ENCODE measurements at places on chromosomes 13 and 19.

GRCh38 chr19:32063601-32064000 is 281.8 kb upstream of the ZNF507 start:
- DNase-seq = no peak

- no peak for DNase-seq
Observed at GRCh38 chr19:21308773-21309172, 20.4 kb downstream of the ZNF708 start.

DNA sequence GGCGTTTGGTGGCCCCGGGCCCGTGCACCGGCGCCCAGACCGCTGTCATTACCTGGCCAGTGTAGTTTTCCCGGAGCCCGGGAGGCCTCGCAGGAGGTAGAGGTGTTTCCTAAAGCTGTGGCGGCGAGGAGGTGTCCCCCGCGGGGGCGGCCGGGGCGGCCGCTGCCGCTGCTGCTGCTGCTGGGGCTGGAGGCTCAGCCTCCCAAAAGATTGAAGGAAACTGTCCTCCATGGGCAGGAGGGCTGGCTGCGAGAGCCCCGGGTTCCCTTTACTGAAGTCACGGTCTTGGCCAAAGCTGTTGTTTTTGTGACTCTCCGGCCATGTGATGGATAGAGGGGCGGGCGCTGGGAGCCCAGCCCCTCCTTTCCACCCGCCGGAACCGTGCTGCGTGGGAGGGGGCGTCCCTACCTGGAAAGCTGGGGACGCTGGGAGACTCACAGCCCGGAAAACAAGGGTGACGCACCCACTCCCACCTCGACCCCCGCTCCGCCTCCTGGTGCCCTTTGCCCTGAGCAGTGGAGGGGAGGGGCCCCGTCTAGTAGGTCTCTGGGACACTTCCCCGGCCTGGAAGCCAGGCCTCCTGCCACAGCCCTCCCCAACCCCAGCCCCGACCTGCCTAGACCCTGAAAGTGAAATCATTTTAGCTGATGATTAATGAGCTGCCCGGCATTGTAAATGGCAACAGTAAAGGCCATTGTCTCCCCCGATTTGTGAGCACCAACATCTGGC is at the start of gene N4BP2L1:
Gene N4BP2L1 (minus strand): TSS at position 279 of the 729 bp plus-strand sequence. CDS start 48 bp downstream, at position 231.
- peak; percentile 43 for DNase-seq

- no peak for DNase-seq
Observed at GRCh38 chr13:100547791-100548201, 40.8 kb downstream of the GGACT start.

- DNase-seq = no peak
Observed at GRCh38 chr19:8208922-8209461, at the start of gene CERS4. Gene CERS4 (plus strand): TSS chr19:8209370. CDS start chr19:8251077, 41,707 bp downstream.

DNA sequence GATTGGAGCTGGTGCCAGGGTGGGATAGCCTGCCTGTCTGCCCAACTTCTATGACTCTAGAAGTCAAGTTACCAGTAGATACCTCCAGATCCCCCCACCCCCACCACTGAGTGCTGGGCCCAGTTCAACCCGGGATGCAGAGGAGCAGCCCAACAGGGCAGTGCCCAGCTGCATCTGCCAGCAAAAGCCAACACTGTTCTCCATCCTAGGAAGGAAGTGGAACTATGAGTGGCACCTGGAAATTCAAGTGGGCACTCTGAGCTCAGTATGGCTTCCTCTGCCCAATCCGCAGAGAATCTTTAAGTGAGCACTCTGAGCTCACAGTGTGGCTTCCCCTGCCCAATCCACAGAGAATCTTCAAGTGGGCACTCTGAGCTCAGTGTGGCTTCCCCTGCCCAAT is 14.2 kb downstream of the TUBGCP3 start:
- DNase-seq = no peak

DNA sequence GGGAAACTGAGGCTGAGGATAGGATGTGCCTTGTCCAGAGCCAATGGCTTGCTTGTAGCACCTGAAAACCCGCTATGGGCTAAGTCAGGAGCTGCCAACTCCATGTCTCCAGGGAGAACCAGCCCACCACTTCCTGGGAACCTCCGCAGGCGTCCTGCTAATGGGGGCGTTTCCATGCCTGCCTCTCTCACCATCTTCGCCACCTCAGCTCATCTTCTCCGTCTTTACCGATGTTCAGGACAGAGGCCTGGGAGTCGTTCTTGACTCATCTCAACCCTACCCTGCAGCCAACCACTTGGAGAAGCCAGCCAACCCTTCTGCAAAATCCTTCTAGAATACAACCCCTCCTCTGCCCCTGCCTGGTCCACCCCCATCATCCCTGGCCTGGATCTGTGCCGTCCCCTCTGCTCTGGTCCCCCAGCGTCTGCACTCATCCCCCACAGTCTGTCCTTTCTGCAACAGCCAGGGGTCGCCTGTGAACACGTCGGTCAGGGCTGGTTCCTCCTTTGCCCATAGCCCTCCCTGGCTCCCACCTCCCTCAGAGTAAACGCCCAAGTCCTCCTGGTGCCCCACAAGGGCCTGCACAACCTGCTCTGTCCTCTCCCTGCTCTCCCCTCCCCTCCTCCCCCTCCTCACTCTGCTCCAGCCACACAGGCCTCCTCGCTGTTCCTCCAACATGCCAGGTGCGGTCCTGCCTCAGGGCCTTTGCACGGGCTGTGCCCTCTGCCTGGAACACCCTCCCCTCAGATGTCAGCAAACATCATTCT is 31.0 kb downstream of the PTPRS start:
- DNase-seq = no peak

GRCh38 chr13:43977911-43978310 is 98.2 kb downstream of the LACC1 start:
- peak; percentile 9 for DNase-seq

GRCh38 chr13:66951426-66951825 is 278.7 kb downstream of the PCDH9 start:
- DNase-seq = no peak

DNA sequence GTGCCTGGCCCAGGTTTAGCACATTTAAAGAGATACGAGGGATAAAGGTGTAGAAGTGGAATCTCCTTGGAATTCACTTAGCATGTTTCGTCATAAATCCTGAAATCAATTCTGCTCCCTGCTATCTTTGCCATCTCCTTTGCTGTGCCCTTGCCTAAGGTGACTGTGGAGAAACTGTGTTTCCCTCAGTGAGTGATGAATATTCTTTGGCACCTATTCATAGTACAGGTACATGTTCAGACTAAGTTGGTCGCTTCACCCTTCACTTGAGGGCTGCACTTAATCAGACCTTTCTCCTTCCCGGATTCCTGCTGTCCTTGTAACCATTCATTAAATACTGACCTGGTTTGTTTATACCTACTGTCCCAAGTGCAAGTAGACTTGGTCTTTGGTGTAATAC is 17.8 kb downstream of the PCCA start:
- DNase-seq = no peak

DNA sequence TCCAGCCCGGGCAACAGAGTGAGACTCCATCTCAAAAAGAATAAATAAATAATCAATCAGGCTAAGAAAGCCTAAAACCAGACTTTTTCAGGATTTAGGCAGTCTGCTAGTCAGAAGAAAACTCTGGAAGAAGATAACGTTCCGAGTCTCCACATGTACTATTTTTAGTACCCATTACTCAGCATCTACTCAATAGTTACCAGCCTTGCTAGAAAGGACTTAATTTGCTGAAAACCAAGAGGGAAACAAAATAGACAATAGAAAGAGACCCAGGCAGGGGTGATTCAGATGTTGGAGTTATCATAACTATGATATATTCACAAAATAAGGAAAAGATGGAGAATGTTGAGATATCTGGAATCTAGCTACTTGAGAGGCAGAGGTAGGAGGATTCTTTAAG is 3.6 kb upstream of the LIN7B start:
- DNase-seq = peak; percentile 44

All from stromal cell of bone marrow (primary cell).